ENCODE measurements at places on chromosomes 2 and 18.

DNA sequence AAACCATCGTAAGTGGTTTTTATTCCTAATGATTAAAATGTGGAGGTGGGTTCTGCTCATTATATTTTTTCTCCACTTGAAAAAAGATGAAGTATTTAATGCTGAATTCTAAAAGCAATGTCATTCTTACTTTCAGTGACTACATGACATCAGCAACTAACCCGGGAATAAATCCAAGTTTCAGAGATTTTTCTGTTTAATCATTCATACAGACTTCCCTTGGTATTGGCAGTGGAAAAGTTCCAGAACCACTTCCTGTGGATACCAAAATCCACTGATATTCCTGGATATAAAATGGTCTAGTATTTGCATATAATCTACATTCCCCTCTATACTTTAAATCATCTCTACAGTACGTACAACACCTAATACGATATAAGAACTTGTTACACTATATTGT is 128.6 kb downstream of the ZNF532 start:
- no peak for DNase-seq

GRCh38 chr18:43692099-43692690 is 414.9 kb upstream of the SYT4 start:
- DNase-seq = no peak

- DNase-seq = peak; percentile 6
Measured at GRCh38 chr18:43192408-43192807, 76.9 kb upstream of the RIT2 start.

DNA sequence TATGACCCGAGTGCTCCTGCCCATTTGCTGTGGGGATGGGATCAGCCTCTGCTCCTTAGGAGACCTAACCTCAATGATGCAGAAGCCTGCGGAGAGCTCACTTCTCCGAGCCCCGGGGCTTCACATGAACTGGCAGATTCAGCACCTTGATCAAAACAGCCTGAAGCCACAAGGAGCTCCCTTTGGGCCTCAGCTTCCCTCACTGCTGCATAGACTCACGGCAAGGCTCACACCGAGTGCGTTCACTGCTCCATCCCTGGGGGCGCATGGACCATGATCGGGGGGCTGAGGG is 33.0 kb downstream of the CRACDL start:
- DNase-seq = no peak

DNA sequence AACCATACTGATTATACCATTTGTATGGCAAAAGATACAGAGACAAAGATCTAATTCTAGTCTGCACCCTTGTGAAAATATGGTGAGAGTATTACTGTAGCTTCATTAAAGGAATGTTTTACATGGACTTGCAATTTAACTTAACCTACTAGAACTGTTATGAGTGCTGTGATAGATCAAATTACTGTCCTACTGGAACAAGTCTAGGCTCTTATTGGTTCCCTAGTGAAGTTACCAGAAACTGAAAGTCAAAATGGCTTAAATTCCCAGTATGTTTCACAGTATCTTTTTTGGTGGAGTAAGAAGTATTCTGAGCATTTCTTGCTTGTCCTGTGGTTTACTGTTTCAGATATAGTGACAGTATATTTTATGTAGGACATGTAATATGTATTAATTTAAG is 3.8 kb upstream of the TBR1 start:
- DNase-seq = no peak

DNA sequence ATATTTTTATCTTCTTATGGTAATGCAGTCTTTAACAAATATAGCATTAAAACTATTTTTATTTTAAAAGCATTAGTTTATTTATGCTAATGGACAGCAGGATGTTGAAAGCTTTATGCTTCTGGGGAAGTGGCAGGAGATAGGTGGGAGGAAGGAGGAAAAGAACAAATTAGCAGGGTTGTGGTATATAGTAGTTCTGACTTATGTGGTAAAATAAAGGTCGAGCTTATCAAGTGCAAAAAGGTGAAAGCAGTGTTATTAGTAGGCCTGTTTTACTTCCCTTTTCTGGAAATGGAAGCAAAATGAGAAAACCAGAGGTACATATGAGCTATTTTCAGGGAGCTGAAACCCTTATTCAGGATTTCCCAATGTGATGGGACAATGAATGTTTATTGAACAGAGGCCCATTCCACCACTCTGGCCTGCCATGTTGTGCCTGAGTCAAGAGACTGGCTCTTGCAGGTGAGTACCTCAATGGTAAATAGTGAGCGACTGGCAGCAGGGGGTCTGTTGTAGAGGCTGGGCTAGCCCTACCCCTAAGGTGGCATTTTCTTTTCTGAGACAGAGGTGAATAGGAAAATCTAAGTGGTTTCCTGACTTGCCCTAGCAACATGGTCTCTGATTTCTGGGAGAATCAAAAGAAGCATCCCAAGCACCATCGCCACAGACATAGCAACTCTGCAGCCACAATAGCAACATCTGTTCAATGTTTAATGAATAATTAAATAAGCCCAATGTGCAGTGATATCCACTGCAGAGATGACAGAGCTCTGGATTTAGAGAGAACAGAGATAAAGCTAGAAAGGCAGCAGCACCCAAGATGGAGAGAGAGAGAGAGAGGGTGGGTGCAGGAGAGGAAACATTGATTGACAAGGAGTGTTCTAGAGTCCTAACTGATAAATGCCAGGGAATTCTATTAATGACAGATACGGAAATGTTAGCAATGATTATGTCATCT is 119.7 kb downstream of the UPP2 start:
- DNase-seq = no peak

- DNase-seq = peak; percentile 86
Measured at GRCh38 chr18:48868468-48869466, 82.0 kb downstream of the SMAD7 start.

- no peak for DNase-seq
Measured at GRCh38 chr2:120805602-120806001, 69.9 kb downstream of the GLI2 start.

DNA sequence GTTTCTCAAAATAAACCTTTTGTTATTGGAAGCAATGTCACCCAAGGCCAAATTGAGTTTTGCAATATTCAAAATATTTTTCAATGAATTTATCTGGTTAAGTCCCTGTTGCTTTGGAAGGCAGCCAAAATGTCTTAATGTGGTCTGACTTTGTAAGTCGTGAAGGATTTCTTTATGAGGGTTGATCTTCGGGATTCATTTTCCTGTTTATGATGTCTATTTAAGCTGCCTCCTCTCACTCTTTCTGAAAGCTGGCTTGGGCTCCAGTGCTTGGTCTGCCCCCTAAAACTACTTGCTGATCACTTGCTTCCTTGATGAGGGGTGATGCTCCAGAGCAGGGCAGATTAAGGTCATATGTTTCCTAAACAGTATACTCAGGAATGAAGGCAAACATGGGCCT is 141.1 kb downstream of the ANTXR1 start:
- DNase-seq = no peak

- no peak for DNase-seq
Measured at GRCh38 chr18:3901811-3902210, 451.8 kb downstream of the TGIF1 start.

DNA sequence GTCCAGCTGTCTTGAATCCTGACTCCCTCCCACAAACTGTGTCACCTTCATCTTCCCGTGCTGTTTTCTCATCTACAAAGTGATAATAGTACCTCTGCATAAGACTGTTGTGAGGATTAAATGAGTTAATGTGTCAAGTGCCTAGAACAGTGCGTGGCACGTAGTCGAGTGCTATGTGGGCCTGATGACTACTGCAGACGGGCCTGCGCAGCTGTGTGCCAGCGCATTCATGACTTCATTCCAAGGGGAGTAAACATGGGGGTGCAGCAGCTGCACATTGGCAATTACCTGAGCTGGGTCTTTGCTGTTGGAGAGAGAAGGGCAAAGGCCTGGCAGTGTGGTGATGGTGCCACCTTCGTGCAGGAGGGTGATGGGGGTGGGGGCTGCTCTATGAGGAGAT is 5.0 kb downstream of the TEX44 start:
- no peak for DNase-seq

DNA sequence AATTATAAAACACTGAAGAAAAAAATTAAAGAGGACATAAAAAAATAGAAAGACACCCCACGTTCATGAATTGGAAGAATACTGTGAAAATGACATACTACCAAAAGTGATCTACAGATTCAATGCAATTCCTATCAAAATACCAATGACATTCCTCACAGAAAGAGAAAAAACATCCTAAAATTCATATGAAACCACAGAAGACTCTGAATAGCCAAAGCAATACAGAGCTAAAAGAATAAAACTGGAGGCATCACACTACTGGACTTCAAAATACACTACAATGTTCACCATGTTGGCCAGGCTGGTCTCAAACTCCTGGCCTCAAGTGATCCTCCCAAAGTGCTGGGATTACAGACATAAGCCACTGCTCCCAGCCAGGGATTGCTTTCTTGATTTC is 56.3 kb downstream of the TLK1 start:
- no peak for DNase-seq

DNA sequence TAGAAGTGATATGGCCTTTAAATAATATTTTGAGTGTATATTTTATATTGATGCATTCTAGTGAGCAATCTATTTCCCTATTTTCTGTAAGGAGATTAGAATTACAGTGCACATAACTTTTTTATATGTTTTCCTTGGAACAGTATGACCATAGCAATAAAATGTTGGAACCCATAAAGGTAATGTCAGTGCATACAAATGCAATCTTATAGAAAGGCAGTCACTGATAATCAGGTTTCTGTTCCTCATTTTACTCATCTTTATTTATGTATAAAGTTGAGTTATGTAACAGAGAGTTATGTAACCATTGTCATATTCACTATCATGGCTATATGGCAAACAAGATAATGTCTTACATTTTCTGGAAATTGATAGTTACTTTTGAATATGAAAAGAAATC is 179.9 kb upstream of the NETO1 start:
- DNase-seq = no peak

DNA sequence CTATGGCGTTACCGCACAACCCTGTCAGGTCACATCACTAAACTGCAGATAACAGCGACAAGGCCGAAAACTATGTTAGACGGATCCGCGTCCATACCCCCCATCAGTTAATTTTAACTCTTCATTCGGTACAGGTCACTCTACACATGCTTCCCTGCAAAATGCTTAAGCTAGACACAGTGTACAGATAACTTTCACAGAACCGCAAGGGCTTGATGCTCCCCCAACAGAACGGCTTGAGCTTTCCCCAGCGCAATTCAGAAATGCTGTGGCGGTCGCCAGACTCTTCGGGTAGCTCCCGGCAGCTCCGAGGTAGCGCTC is 283 bp upstream of the RBBP8 start:
- DNase-seq = no peak

GRCh38 chr18:30917651-30918050 is 124.9 kb downstream of the DSC3 start:
- no peak for DNase-seq

- DNase-seq = no peak
Measured at GRCh38 chr2:19644763-19645162, 257.0 kb downstream of the TTC32 start.

DNA sequence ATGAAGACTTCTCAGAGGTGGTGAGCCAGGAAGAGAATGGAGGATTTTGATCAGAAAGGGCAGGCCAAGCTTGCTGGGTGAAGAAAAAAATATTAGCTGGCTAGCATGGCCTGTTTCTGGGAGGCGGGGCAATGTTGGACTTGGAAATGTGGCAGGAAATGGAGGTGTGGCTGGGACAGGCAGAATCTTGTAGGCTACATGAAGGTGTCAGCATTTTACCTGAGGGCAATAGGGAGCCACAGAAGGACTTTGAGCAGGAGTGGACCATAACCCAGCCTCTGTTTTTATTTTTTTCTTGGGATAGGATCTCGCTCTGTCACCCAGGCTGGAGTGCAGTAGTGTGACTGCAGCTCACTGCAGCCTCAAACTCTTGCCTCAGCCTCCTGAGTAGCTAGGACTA is 31.7 kb downstream of the EMX1 start:
- DNase-seq = no peak

DNA sequence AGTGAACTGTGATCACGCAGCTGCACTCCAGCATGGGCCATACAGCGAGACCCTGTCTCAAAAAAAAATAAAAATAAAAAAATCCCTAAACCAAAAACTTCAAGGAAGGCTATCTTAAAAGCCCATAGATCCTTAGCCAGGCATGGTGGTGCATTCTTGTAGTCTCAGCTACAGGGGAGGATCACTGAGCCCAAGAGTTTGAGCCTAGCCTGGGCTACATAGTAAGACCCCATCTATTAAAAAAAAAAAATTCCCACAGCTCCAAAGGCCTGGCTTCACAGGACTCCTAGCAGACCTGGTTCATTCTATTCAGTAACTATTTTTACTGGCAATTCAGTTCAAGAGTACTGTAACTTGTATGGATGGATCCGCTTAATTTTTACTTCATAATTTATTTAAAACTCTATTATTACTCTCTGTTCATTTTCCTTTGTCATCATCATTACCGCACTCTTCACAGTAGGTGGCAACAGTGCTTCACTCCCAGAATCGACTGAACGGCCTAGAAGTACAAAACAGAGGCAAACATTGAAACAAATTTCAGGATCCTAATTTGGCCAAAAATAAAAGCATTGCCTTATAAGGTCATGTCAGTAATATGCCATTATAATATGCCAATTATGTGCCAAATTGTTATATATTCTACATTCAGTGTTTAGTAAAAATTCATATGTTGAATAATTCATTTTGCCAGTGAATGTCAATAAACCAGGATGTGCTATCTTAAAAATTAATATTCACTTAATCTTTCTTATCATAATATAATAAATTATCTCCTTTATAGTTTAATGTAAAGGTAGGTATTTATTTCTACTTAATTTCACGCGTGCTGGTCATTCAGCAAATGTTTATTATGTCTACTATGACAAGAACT is 14.3 kb upstream of the STAM2 start:
- DNase-seq = peak; percentile 54

- DNase-seq = peak; percentile 51
Measured at GRCh38 chr2:105179469-105180372, 61.8 kb upstream of the GPR45 start.

GRCh38 chr2:15808204-15808910 is 132.0 kb upstream of the MYCN start:
- DNase-seq = no peak

DNA sequence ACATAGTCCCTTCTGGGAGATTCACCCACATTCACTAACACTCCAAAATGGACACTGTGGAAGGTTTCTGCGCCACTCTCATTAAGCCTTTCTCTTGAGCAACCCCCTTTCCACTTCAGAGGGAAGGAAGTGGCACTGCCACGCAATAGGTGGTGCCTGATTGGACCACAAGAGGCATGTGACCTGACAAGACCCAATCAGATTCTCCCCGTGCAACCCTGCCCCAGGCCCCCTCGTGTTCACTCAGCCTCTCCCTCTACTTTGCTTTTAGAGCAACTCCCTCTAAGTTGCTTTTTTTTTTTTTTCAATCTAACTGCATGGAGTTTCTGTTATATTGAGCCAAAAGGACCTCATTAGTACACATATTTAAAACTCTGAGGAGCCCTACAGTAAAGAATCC is 158.0 kb downstream of the EN1 start:
- DNase-seq = no peak

All from GM13976 (cell line).